ENCODE measurements at places on chromosomes 5 and 9.
A peak's percentile ranks its signal among the peaks of the same experiment; 100 is the strongest.

DNA sequence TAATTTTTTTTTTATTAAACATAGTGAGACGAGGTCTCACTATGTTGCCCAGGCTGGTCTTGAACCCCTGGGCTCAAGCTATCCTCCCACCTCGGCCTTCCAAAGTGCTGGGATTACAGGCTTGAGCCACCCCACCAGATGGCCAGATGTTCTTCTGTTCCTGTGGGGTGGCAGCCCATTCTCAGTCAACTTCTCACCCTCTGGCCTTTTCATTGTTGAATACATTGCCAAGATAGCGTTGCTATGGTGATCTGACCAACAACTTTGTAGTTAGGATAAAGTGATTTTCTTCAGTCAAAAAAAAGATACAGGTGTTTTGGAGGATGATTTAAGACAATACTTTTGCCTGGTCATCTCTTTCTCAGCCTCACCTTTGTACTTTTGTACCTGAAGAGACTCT, 109.1 kb downstream of the EGFLAM start:
- DNase-seq, result no peak

DNA sequence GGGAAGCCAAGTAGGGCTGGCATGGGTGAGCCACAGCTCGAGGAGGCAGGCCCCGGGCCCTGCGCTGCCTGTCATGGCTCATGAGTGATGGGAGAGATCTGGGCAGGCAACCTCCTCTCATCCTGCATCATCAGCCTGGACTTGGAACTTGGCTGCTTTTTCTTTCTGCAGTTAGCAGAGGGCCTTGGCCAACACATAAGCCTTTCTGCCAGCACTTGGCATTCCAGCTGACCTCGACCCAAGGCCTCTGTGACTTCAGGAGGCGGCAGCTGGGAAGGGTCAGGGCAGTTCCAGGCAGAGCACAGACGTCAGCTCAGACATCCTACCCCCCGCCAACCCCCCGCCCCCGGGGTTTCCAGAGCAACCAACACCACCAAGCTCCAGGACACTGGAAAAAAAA, 7.6 kb downstream of the S1PR3 start:
- no peak for DNase-seq

DNA sequence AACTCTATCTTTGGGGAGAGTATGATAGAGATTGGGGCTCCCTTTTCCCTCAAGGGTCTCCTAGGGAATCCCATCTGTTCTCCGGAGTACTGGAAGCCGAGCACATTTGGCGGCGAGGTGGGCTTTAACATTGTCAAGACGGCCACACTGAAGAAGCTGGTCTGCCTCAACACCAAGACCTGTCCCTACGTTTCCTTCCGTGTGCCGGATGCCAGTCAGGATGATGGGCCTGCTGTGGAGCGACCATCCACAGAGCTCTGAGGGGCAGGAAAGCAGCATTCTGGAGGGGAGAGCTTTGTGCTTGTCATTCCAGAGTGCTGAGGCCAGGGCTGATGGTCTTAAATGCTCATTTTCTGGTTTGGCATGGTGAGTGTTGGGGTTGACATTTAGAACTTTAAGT, 21.5 kb downstream of the PTGS1 start:
- no peak for DNase-seq

DNA sequence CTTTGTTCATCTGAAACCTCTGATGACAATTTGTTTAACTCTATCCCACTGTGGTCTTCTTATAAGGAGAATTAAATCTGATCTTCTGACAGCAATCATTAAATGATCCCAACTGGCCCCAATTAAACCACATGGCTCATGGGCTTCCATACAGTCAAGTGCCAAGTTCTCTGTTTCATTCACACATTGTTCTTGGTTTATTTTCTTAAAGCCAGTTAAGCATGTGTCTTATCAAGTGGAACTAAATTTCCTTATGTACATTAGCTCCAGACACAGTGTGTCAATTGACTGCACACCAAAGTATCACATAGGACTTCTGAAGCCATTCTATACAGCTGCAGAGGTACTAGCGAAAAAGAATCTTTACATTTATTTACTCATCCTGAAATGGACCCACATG, 51.2 kb downstream of the MEF2C start:
- DNase-seq, result no peak

- peak; percentile 49 for DNase-seq
Measured at GRCh38 chr5:1479581-1480188, 34.4 kb upstream of the SLC6A3 start.

DNA sequence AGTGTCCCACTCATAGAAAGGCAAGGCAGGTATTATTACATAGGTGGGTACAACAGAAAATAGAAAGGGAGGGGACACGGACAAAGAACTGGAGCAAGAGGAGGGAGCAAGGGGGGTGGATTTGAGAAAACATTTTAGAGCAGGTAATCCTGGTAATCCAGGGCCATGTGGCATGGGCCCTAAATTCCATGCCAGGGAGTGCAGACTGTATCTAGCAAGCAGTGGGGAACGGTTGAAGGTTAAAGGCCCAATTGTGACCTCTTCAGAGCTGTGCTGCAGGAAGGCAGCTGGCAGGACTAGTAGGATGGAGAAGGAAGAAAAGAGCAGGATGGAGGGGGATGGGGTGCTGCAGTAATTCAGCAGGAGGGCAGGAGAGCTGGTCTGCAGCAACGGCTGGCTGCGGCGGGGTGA, 75.2 kb downstream of the PDE6A start:
- no peak for DNase-seq

DNA sequence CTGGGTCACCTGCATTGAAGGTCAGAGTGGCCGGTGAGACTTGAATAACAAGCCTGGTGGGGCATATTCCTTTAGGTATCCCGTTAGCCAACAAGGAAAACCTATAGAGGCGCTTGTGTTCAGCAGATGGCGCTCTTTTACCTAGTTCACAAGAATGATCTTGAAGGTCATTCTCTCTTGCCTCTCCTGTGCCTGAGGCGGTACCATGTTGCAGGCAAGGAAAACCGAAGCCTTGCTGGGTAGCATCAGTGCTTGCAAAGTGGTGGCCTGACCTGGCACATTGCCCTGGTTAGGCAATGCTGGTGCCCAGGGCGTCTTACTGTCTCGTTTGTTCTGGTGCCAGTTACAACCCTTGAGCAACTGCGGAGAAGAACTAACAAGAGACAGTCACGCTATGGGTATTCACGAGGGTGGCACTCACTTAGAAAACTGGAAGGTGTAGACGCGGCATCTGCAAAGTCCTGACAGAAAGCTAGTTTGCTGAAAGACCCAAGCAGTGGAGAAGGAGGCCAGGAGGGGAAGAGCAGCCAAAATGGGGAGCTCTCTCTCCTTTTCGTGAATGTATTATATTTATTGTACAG, 56.7 kb downstream of the AOPEP start:
- peak; percentile 59 for DNase-seq

DNA sequence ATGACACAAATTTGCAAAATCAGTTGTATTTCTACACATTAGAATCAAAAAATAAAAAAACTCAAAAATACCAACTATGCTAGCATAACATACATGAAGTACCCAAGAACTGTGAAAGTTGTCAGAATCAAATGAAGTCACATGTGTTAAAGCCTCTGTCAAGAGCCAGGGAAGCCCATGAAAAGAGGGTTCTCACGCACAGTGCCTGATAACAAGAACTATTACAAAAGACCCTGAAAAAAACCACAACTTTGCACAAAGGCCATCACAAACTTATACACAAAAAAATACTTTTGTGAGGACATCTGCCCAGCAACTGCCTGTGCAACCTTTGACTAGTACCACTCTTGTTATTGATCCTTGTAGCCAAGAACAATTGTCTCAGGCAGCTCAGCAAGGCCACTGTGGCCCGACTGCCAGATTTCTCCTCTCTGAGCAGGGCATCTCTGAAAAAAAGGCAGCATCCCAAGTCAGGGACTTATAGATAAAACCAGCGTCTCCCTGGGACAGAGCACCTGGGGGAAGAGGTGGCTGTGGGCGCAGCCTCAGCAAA, 28.9 kb upstream of the HNRNPA0 start:
- no peak for DNase-seq

- no peak for DNase-seq
Measured at GRCh38 chr5:108818613-108819272, 71.0 kb downstream of the FER start.

- DNase-seq, result no peak
Measured at GRCh38 chr5:159459132-159459627, 128.9 kb upstream of the IL12B start.

DNA sequence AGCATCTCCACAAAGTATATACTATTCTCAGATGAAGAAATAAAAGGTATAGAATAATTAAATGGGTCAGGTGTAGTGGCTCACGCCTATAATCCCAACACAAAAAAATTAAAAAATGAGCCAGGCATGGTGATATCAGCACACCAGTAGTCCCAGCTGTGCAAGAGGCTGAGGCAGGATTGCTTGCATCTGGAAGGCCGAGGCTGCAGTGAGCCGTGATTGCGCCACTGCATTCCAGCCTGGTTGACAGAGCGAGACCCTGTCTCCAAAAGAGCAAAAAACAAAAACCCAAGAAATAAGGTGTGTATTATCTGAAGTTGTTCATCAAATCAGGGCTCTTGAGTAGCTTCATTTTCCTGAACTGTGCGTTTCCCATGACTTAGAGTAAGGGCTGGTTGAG, 83.2 kb upstream of the MYO10 start:
- DNase-seq, result no peak

DNA sequence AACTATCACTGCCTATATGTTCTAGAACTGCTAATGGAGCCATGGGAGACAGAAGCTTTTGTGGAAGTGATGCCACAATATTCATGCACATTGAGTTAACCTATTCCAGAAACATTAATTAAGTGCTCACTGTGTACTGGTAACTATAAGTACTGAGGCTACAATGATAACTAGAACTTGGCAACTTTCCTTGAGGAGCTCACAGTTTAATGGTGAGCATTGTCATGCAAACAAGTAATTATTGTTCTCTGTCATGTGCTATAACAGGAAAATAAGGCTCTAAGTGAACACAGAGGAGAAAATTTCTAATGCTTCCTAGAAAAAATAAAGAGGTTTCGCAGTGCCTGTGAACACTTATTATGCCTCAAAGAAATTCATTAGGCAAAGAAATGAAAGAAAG, 142.2 kb downstream of the BAAT start:
- DNase-seq, result no peak

GRCh38 chr9:2234371-2234893, 219.3 kb downstream of the SMARCA2 start:
- DNase-seq, result no peak

DNA sequence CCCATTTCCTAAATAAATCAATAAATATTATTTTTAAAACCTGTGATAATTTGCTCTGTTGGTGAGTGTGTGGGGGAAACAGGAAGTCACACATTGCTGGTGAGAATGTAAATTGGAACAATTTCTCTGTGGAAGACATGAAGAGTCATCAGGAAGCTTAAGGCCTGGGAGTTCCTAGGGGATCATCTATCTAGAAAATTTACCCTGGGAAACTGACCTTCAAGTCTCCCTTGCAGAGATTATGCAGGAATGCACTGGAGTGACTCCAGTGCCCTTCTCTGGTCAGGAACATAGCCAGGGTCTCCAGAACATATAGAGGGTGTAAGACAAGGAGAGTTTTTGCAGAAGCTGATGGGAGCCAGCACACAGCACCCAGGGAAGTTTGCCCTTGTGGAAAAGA, 13.0 kb upstream of the GCNT1 start:
- no peak for DNase-seq

DNA sequence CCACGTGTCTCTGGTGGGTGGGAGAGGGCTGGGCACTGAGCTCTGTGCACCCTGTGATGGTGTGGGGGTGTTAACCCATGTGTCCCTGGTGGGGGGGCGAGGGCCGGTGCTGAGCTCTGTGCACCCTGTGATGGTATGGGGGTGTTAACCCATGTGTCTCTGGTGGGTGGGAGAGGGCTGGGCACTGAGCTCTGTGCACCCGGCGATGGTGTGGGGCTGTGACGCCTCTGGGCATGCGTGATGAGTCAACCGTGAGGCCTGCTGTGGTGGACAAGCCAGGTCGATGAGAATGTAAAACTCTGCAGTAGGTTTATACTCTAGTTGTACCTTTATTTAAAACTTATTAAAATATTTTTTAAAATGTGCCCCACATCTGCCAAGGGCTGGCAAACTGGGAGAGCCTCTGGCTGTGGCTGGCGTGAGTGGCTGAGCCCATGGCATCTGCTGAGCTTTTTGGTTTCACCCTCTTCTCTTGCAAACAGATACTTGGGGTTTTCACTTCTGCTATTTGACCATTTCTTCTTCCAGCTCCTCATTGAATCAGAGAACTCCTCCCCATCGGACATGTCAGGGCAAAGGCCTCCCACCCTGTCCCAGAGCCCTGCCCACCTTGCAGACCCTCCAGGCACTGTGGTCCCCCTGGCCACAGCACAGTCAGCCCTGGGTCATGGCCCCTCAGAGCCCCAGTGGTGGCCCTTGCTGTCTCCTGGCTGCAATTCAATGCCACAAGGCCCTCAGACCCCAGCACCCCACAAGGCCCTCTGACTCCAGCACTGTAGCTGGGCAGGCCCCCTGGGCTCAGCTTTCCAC, 18.5 kb upstream of the EXOC3 start:
- DNase-seq, result peak; percentile 39

DNA sequence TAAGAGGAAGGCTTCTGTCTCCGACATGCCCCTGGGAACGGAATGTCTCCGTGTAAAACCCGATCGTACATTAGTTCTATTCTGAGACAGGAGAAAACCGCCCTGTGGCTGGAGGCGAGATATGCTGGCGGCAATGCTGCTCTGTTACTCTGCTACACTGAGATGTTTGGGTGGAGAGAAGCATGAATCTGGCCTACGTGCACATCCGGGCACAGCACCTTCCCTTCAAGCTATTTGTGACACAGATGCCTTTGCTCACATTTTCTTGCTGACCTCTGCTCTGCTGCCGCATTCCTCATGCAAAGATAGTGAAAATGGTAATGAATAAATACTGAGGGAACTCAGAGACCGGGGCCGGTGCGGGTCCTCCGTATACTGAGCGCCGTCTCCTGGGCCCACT, 2.2 kb upstream of the DPP7 start:
- DNase-seq, result no peak

DNA sequence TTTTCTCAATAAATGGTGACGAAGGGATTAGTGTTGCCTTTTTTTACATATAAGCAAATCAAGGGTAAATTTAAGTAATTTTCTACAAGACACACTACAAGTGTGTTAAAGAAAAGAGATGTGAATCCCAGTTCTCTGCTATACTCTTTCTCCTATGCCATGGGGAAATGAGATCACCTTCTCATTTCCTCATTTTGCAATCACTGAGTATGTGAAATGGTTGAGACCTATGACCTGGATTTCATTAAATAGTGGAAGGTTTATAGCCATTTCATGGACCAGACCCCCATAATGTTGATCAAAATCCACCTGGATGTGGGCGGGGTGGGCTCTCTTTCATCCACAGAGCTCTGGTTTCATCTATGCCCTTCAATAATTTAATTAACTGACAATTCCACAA, 66.9 kb upstream of the SLIT3 start:
- DNase-seq, result no peak

DNA sequence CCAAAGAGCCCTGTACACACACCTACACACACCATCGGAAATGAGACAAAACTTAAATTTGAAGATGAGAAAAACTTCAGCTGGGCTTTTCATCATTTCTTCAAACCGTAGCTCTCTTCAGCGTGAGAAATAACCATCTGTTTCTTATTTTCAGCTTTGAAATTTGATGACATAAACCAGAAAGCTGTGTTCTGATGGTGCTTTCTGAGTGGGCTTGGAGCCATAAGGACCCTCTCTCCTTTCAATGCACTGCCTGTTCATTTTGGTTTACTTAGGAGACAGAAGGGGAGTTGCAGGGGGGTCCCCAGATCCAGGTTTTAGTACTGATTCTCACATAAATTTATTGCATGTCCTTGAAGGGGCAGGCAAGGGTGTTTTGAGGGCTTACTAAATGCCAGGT, 9.5 kb downstream of the FBXO10 start:
- no peak for DNase-seq
